Fibroblast of skin of right biceps (primary cell): ENCODE measurements at places on chromosomes 7 and 10.

- DNase-seq = peak; percentile 18
These were observed 4.1 kb downstream of the KCNIP2 start for GRCh38 chr10:101839416-101840063.

GRCh38 chr10:47214520-47214919 is 85.5 kb upstream of the GDF10 start:
- DNase-seq = no peak

DNA sequence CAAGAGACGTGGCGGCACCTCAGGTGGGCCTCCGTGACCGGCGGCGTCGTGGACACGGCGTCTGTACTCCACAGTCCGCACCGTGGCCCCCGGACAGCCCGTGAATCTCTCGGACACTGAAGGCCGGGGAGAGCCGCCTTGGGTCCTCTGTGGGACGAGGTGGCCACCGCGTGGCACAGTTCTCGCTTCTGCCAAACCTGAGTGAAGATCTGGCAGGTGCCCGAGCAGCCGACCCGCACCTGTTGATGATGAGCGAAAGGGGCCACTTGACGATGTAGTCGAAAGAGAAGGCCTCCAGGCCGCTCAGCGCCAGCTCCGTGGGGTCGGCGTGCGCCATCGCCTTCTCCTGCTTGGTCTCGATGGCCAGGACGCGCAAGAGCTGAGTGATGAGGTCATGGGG is 8.5 kb upstream of the ADAM8 start:
- DNase-seq = no peak

- peak; percentile 80 for DNase-seq
These were observed 52.7 kb upstream of the FOXK1 start for GRCh38 chr7:4629287-4629895.

- peak; percentile 79 for DNase-seq
These were observed 398.9 kb downstream of the PHTF2 start for GRCh38 chr7:78197447-78197846.

GRCh38 chr7:115087437-115087836 is 165.5 kb downstream of the MDFIC start:
- DNase-seq = peak; percentile 88

GRCh38 chr7:39908973-39909372 is 41.1 kb upstream of the CDK13 start:
- no peak for DNase-seq
